Activated T-cell treated with anti-CD3 and anti-CD28 coated beads, Interleukin-2, amount 50 U/mL, for 48 hours (primary cell): ENCODE measurements at places on chromosomes 4 and X.
A peak's percentile ranks its signal among the peaks of the same experiment; 100 is the strongest.

- DNase-seq = no peak
Observed at GRCh38 chr4:55398966-55399365, 3.2 kb downstream of the TMEM165 start.

GRCh38 chrX:147069926-147070325, 255.4 kb upstream of the CXorf51A start:
- DNase-seq = no peak

DNA sequence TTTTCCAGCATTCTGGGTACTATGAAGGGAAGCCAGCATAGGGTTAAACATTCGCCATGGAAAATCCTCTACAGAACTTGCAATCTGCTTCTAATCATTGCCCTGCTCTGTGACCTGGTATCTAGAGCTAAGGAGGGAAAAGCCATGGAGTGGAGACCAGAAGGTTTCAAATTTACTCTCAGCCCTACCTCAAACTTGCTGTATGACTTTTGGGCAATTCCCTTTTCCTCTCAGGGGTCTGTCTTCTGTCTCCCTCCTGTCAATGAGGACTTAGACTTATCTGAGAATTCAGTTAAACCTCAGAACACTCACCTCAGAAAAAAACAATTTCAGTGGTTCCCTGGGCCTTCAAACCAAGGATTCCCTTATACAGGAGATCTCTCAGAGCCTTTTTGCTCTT, 29.1 kb downstream of the ARHGEF9 start:
- DNase-seq = no peak

DNA sequence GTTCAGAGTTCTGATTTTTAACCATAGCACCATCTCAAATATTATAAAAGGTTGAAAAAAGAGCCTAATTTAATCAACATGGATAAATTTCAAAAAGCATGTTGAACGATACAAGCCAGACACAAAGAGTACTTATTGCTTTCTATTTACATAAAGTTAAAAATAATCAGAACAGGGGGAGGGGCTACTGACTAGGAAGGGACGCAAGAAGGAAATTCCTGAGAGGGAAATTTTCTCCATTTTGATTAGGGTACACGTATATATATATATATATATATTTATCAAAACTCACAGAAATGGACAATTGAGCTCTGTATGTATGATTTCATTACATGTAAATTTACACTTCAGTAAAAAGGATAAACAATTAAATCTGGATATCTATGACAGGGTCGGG, 482 bp upstream of the MBTPS2 start:
- DNase-seq = no peak

GRCh38 chr4:151857368-151857767, 96.6 kb upstream of the GATB start:
- DNase-seq = no peak

- DNase-seq = no peak
Observed at GRCh38 chr4:52716364-52717151, 34.7 kb downstream of the ERVMER34-1 start.

DNA sequence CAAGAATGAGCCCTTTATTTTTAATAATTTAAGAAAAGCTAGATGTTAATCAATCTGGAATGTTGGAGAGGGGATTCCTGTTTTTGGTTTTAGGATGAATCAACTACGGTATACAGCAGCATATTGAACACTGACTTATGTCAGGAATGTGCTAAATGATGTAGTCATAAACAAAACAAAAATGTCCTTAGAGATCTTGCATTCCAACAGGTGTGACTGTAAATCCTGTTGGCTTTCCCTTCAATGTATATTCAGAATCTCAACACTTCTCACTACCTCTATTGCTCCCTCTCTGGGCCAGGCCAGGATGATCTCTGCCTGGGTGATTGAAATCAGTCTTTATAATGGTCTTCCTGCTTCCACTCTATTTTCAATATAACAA, 37.8 kb upstream of the BDH2 start:
- DNase-seq = no peak

GRCh38 chrX:108736509-108737479, at the start of gene IRS4:
Gene IRS4 (minus strand): TSS chrX:108736563.
- no peak for DNase-seq

DNA sequence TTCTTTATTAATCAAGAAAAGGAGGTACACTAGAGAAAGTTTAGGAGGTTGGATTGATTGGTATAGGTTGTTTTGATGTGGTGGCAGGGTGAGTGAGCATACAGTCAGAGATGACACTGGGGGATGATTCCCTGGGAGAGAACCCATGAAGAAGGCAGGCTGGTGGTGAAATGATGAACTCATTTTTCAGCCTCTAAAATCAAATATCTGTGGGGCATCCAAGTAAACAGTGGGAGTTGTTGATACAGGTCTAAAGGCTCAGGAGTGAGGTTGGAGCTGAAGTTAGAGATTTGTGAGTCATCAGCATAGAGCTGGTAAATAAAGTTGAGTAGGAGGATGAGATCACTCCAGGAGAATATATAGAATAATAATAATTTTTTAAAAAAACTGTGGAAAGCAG, 10.0 kb upstream of the AP1S2 start:
- no peak for DNase-seq

- DNase-seq = no peak
Observed at GRCh38 chr4:23269566-23269965, 576.8 kb downstream of the GBA3 start.

GRCh38 chr4:23770011-23770410, 119.8 kb downstream of the PPARGC1A start:
- no peak for DNase-seq

DNA sequence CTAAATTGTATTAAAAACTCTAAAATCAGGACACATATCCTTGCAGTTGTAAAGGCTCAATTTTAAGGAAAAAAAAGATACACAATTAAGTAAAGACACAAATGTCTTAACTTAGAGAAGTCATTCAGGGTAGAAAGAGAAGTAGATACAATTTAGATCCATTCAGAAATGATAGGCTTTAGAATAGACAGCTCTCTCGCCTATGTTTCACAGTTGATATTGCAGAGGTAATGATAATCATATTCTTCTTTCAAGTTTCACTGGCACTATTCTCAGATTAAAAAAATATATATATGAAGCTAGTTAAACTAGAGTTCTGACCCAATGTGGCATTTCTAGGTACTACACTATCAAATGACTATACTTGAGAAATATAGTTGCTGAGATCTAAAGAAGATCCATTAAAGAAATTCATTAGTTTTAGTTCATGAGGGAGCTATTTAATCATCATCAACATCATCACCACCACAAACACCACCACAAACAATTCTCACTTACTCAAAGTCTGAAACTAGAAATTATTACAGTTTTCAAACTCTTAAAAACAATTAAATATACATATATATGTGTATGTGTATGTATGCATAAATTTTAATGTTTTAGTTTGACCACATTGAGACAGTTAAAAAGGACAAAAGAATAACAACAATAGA, 93.1 kb downstream of the ANTXR2 start:
- DNase-seq = no peak

- no peak for DNase-seq
Observed at GRCh38 chr4:184066584-184067300, 150.9 kb downstream of the ENPP6 start.

GRCh38 chr4:129378364-129378763, 282.4 kb downstream of the C4orf33 start:
- DNase-seq = no peak

GRCh38 chr4:123345935-123346300, 50.7 kb upstream of the SPRY1 start:
- no peak for DNase-seq

DNA sequence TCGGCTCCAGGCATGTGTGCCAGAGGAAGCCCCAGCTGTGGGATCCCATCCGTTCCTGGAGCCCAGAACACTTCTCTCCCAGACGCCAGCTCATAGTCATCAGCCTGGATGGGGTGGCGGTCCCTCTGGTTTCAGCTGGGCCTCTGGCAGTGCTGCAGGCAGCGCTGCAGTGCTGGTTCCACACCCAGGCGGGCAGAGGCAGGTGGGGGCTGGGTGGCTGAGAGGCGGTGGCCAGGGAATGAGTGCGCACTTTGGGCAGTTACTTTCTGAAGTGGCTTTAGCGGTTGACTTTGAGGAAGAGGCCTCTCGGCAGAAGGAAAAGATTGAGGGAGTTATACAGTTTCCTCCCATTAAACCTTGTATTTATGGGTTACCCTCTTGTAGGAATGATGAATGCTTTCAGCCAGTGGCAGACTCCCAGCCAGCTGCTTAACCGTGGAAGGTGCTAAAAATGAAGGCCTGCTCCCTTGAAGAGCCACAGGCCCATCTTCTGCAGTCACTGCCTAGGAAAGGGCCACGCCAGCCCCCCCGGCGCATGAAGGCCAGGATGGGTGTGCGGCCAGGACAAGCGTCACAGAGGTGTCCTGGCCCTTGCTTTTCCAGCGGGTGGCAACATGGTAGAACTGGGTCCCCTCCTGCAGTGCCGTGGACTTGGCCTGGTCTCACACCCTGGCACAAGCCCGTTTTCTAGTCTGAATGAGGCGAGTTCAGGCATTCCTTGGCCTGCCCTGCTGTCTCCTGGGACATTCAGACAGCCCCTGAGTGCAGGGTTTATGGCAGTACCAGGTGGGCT, 9.9 kb downstream of the TADA2B start:
- DNase-seq = peak; percentile 46

GRCh38 chr4:134297765-134298164, 96.2 kb upstream of the PABPC4L start:
- no peak for DNase-seq

DNA sequence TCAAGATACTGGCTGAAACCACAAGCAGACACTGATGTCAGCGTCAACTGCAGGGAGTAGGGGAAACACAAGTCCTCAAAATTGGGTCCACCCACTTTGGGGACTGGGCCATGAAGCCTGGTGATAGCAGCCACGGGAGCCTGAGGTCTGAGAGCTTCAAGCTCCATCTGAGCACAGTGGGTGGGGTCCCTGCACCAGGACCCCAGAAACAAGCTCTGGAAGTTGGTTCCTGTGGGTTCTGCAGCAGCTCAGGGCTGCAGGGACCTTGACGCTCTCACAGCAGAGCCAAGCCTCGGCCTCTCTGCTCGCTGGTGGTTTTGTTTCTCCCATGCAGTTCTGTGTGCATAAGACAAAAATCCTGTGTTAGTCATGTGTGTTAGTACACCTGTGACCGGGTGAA, 54.5 kb downstream of the CPLX1 start:
- no peak for DNase-seq

GRCh38 chr4:144179152-144179739, 38.7 kb upstream of the GYPA start:
- no peak for DNase-seq

GRCh38 chr4:119093042-119093827, 42.4 kb upstream of the MYOZ2 start:
- no peak for DNase-seq

DNA sequence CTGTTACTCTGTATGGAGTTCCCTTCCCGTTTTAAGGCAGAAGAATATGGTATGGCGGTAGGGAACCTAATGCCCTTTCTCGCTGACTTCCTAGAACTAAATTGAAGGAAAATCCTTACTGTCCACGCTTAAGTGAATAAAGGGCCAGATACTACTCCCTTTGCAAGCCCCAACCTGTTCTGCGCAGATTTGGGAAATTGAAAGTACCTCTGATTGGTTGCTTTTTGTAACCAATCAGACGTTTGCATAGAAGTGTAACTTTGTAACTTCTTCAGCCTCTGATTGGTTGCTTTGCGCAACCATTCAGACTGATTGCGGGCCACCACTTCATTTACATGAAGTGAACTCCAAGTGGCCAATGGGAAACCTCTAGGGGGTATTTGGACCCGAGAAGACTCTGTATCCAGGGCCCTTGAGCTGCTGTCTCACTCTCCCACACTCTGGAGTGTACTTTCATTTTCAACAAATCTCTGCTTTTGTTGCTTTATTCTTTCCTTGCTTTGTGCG, 1.2 kb upstream of the TMEM33 start:
- no peak for DNase-seq

DNA sequence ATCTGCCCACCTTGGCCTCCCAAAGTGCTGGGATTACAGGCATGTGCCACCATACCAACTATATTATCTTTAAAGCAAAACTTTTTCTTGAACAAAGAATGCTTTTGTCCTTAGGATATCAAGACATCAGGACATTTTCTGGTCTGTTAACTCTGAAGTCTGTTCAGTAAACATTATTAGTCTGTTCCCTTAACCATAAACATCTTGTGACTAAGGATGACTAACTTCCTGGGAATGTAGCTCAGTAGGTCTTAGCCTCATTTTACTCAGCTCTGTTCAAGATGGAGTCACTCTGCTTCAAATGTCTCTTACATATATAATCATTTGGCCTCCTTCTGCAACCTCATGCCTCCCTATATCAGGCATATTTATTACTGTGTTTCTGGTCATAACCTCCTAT, 122.9 kb downstream of the UBE2NL start:
- no peak for DNase-seq

DNA sequence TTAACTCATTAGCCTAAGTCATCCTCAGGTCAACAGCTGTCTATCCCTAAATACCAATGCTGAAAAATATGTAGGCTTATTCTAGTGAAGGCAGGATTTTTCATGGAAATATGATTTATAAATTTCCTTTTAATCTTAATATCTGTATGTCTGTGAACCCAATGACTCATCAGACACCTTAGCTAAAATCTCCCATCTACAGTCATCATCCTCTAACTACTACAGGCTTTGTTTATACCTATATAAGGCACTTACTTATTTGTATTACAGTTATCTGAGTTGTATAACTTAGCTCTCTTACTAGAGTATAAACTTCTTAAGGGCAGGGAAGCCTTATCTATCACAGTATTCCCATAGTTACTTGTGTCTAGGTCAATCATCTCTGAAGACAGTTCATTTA, 24.2 kb downstream of the AMMECR1 start:
- DNase-seq = no peak

DNA sequence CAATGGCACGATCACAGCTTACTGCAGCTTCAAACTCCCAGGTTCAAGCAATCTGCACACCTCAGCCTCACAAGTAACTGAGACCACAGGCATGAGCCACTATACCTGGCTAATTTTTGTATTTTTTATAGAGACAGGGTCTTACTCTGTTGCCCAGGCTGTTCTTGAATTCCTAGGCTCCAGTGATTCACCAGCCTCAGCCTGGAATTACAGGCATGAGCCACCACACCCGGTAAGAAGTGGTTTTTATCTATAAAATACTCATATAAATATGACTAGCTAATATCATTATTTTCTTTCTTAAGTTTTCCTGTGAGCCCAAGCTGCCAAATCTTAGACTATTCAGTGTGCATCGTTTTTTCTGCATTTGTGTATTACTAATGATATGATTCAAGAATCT, 4.4 kb downstream of the SCFD2 start:
- DNase-seq = no peak

DNA sequence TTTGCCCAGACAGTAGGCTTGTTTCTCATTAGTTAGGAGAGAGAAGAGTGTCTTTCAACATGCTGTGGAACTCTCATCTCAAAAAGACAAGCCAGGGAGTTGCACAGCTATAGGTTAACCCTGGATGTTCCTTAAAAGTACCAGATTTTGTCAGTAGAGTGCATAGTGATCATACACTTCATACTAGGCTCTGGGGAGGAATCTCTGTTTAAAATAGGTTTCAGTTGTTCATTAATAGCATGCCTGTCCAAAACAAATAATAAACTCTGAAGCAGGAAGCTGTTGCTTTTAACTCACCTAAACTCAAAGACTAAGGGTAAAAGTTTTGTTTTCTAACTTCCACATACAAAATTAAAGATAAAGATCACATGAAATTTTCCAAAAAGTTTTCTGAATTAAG, 1948.4 kb downstream of the C4orf33 start:
- no peak for DNase-seq

GRCh38 chr4:77122656-77123055, 34.4 kb upstream of the CCNG2 start:
- DNase-seq = no peak
